NAMALWA (cell line): ENCODE measurements at places on chromosomes 11 and 22.

DNA sequence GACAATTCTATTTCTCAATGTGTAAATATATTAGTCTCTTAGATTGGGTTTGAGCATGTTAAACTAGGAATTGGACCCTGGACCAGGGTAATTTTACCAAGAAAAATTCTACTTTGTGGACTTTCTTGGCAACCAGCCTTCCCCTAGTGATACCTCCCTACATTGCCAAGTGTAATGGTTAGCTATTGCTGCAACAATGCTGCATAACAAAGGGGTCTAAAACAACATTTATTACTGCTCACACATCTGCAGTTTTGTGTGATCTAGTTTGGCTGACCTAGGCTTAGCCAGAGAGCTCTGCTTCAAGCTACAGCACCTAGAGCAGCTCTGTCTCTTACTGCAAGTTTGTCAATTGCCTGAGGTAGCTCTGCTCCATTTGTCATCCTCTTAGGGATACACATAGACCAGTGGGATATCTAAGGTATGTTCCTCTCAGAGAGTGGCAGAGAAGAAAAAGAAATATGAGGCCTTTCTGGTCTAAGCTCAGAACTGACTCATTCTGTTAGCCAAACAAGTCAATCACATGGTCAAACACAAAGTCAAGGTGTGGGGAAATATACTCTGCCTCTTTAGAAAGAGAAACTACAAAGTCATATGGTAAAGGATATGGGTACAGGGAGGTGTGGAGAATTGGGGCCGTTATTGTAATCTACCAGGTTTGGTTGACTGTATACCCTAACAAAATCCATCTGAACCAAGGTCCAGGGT lies 2.0 kb upstream of the LAYN start:
- DNase-seq: no peak

GRCh38 chr11:127962416-127962815 lies 624.9 kb downstream of the ETS1 start:
- no peak for DNase-seq

DNA sequence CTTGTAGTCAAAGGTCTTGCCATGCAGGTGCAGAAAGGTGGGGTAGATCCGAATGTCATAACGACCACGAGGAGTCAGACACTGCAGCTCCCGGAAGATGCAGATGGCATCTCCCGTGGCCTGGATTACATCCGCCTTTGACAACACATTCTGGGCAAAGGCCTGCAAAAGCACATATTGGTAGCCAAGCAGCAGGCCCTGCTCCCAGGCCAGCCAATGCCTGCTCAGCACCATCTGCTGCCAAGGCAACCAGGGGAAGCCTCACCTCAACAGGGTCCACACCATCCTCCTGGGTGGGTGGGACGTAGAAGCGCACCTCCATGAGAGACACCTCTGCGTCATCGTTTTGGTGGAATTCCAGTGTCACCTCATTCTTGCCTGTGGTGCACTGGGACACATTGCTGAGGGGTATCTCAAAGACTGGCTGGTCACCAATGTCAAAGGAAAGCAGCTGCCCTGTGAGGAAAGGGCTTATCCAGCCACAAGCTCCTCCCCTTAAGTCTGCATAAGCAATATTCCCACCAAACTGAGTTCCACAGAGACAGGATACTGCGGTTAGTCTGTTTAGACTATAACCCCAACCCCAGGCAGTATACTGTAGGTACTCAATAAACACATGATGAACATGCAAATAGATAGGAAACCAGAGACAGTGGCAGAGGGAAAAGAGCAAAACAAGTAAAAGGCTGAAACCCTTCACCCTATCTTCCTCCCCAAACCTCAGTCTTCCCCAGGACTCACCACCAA lies 2.8 kb downstream of the SSRP1 start:
- no peak for DNase-seq

DNA sequence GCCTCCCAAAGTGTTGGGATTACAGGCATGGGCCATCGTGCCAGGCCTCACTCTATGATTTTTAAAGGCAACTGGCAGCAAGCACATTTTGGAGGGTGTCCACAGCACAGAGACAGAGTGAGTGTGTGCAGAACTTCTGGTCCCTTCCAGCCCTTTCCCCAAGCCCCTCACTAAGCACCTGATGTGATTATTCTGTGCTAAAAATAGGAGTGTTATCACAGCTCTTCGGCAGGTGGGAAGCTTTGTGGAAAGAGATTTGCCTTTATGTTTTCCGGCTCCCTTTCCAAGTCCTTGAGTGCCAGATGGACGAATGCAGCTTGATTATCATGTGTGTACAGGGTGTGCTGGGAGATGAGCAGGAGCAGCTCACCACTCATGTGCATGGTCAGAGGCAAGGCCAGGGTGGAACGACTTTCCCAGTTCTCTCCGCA lies 310.8 kb downstream of the DDX10 start:
- DNase-seq: no peak

- DNase-seq: no peak
Observed at GRCh38 chr11:4936745-4937144, 10.7 kb downstream of the OR51A4 start.

DNA sequence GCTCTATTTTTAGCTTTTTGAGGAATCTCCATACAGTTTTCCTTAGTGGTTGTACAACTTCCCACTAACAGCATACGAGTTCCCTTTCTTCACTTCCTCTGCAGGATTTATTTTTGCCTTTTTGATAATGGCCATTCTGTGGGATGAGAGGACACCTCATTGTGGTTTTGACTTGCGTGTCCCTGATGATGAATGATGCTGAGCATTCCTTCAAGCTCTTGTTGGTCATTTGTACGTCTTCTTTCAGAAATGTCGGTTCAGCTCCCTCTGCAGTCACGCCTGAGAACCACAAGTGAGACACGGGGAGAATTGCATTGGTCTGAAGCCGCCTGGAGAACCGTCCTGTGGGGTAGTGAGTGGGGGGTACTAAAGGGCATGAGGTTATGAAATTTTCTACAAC lies 2.0 kb upstream of the KRTAP5-10 start:
- DNase-seq: peak; percentile 59

- no peak for DNase-seq
Observed at GRCh38 chr11:15845261-15845660, 511.1 kb downstream of the SOX6 start.

DNA sequence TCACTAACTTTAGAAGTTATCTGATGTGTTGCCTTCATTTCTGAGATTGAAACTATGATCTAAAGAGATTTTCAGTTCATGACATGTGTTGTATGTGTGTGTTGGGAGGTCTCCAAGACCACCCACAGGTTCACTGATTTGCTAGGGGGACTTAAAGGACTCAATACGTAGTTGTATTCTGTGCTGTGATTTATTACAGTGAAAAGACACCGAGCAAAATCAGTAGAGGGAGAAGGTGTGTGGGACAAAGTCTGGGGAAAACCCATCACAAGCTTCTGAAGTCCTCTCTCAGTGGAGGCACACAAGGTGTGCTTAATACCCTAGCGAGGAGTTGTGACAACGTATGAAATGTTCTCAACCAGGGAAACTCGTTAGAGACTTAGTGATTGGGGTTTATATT lies 35.6 kb downstream of the RNF169 start:
- no peak for DNase-seq

- peak; percentile 87 for DNase-seq
Observed at GRCh38 chr11:57711414-57712255, at the start of gene MED19. MED19 (minus strand) TSS chr11:57712215; CDS start chr11:57712179, 36 bp downstream.

- no peak for DNase-seq
Observed at GRCh38 chr22:45987136-45987861, 10.3 kb upstream of the WNT7B start.

GRCh38 chr11:134273317-134273712 lies 2.9 kb upstream of the GLB1L3 start:
- DNase-seq: no peak

GRCh38 chr11:107385361-107385981 lies 72.2 kb downstream of the CWF19L2 start:
- no peak for DNase-seq

GRCh38 chr11:7467652-7468051 lies 17.7 kb upstream of the OLFML1 start:
- no peak for DNase-seq

DNA sequence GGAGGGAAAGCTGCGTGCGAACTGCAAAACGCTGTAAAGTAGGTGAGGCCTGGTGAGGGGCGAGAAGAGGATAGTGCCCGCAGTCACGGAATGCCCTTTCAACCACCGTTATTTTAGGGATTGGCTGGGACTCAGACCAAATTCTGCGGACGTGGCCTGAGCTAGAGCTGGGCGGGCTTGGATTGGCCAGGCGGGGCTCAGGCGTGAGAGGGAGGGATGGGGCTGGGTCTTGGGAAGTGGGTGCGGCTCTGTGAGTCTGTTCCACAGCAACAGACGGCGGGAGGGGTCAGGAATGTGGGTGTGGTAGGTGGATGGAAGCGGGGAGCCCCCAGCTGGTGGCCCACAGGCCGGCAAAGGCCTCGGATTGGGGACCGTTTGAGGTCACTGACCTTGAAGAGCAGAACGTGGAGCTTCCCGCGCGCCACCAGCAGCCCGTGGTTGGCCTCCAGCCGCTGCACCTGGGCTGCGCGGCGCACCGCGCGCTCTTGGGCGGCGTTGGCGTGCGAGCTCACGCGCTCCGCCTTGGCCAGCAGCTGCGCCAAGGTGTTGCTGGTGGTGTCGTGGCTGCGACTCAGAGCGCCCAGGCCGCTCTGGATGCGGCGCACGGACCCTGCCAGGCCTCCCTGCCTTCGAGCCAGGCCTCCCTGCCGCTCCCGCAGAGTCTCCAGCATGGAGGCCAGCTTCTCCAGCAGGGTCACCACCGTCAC lies 444 bp downstream of the CAVIN3 start:
- no peak for DNase-seq

GRCh38 chr22:31652911-31653684 lies 8.9 kb downstream of the PISD start:
- DNase-seq: no peak

DNA sequence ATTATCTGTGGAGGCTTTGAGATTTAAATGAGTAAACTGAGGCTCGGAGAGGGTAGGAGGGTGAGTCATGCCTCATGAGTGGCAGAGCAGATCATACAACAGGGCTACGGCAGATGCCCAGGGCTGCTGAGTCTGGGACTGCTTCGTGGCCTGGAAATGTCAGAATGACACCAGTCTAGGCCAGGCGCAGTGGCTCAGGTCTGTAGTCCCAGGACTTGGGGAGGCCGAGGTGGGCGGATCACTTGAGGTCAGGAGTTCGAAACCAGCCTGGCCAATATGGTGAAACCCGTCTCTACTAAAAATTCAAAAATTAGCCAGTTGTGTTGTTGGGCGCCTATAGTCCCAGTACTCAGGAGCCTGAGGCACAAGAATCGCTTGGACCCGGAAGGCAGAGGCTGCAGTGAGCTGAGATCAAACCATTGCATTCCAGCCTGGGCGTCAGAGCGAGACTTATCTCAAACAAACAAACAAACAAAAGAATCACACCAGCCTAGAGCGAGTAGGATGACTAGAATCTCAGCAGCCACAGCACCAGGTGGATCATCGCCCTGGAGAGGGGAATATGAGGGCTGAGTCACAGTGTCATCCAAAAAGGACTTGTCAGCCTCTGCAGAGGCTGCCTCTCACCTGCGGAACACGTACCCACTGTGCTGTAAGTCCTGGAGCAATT lies 48.6 kb upstream of the ADA2 start:
- DNase-seq: no peak

- no peak for DNase-seq
Observed at GRCh38 chr11:125414121-125414520, 81.9 kb downstream of the FEZ1 start.

DNA sequence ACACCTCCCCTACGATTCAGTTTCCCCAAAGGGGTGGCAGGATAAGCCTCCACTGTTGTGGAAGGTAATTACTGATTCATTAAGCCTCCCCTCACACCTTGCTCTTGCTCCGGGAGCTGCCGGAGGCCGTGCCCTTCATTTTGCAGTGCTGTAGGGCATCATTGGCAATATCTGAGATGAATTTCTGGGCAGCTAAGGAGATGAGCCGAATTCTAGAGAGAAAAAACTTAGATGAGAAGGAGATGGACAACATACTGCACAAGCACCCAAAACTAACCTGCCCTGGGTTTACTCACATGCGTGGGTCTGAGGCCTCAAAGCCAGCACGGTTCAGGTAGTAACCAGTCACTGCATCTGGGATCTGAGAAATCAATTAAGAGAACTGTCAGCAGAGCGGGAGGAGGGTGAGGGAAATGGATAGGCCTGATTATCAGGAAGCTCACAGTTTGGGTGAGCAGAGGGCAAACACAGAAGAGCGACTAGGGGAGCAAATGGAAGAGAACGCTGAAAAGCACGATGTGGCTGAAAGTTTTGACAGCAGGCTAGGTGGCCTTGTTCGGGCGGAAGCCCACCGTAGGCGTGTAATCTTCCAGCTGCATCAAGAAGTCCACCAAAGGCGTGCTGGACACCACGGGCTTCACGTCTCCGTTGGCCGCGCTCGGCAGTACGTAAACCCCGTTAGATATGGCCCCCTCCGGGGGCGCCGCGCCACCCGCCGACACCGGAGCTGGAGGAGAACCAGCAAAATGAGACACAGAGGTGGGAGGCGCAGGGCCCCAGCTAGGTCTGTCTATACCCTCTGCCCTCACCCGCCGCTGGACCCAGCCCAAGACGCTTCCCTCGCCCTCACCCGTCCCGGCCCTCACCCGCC lies 689 bp downstream of the TAF10 start:
- DNase-seq: peak; percentile 33

- DNase-seq: no peak
Observed at GRCh38 chr11:6357222-6357621, 33.1 kb upstream of the SMPD1 start.

DNA sequence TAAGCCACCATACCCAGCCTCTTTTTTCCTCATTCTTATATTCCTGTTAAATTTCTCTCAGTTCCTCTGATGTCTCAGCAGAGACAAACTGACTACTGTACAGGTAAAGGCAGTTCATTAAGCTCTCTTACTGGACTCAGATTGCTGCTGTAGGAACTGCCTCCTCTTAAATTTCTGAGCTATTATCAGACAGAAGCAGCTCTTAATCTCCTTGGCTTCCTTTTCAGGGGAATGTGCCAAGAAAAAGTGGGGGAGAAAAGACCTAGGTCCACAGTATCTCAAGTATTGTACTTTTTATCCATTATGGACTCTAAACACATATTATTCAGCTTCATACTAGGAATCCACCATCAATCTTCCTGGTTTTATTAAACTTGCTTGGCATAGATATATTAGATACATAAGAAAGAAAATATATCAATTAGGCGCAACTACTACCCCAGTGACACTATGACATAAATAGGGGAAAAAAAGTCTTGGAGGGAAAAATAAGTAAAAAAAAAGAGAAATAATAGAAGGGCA lies 26.1 kb downstream of the MRTFA start:
- DNase-seq: no peak

DNA sequence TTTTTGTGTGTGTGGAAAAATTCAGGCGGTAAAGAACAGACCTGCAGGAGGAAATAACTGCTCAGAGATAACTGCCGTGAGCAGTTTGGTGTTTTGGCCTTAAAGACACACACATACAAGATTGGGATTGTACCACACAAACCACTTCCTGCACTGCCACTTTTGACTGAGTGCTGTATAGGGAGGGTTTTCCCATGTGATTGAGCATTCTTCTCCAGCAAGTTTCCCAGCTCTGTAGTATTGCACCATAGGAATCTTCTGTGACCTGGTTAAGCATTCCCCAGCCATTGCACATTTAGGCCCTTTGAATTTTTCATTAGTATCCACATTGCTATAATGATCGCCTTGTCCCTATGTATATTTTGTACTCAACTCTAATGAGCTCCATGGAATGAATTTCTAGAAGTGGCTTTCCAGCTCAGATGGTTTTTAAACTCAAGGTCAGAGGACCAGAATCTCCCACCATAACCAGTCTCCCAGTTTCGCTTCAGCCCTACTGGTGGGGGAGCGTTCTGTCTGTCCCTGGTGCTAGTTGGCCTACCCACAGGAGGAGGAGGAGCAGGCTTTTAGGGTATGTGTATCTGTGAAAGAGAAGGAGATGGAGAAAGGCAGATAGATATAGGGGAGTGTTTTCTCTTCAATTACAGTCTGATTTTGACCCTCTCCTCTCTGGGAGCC lies 9.3 kb downstream of the CD82 start:
- no peak for DNase-seq
